ENCODE measurements at places on chromosomes 16 and 17. TPM values are rescaled to one million over a fixed set of nuclear protein-coding genes. Genes with fewer than 3 reads are reported as not detected.

CSHL1 gene
- polyA plus RNA-seq = not detected

ADAM11 gene
- 2.2 TPM for polyA plus RNA-seq

GRCh38 chr16:3580686-3581085 is 3.5 kb upstream of the NLRC3 start:
- no peak for DNase-seq

GRCh38 chr16:80936410-80936809 is 70.3 kb downstream of the CMC2 start:
- DNase-seq = no peak

DNA sequence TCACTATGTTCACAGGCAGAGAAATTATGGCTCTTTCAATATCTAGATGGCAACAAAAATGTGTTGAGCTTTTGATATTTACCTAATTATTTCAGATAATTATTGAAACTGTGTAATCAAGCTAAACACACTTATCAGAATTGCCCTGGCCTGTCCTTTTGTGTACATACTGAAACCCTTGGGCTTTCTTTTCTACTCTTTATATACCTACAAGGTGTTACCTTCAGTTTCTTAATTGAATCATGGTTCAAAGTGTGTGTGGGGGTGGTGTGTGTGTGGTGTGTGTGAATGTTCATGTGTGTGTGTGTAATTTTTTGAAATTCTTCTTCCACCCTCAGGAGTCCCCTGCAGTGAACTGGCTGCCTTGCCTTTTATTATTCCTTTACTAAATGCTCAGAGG is 506.8 kb upstream of the SOX9 start:
- no peak for DNase-seq

Data from left renal cortex interstitium (tissue), 4 donors.